ENCODE measurements at places on chromosomes 5 and 9.

DNA sequence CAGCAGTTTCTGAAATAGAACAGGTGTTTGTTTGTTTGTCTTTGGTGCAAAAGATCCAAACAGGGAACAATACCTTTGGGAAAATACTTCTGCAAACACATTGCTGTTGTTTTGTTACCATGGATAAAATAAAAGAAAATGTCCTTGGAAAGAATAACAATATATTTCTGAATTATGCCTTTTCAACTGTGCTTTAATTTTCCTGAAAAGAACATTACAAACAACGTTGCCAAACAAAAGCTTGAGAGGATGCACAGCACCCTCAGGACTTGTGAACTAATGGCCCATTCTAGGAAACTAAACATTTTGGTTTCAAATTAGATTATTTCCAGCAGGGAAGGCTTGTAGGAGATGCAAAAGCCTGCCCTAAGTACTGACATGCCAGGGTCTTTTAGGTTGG is 967.2 kb downstream of the TLE4 start:
- peak; percentile 18 for DNase-seq

DNA sequence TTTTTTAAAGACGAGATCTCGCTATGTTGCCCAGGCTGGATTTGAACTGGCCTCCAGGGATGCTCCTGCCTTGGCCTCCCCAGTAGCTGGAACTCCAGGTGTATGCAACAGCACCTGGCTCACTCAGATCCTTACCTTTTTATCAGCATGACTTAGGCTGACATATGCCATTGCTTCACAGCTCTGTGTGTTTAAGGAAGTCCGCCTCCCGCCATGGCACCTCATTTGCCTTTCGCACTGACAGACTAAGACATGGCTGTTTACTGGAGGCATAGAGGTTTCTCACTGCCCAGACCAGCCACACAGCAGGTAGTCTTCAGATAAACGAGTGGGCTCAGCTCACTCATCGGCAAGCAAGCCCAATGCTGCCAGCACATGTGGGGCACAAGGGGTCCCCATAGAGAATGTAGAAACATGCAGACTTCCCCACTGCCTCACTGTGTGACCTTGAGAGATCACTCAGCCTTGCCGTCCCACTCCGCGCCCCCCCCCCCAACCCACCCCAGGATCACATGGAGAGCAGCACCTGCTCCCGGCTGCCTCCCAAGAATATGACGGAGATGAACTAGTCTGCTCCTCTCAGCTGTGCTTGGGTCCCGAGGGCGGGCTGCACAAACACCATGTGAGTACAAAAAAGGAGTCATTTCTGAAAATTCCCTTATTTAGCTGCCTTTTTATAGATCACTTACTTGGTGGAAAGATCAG is 62.8 kb downstream of the DCP2 start:
- no peak for DNase-seq

- no peak for DNase-seq
Measured at GRCh38 chr9:14813336-14814248, 91.1 kb upstream of the CER1 start.

DNA sequence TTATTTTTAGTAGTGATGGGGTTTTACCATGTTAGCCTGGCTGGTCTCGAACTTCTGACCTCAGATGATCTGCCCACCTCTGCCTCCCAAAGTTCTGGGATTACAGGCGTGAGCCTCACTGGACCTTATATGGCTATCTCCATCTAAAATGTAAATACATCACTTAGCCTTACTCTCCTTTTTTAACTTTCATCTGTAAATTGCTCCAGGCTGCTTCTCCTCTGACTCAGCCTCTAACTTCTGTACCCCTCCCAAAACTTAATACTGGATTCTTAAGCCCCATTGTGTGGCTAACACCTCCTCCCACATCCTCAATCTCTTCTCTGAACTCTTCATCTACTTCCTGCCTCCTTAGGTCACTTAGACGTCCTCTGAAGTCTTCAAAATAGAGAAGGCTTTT is 4.0 kb downstream of the SNX30 start:
- no peak for DNase-seq

- no peak for DNase-seq
Measured at GRCh38 chr9:123562844-123563346, 206.9 kb downstream of the CRB2 start.

GRCh38 chr9:106880863-106881262 is 17.9 kb downstream of the ZNF462 start:
- DNase-seq: no peak

GRCh38 chr5:163916861-163917260 is 411.4 kb downstream of the MAT2B start:
- DNase-seq: no peak

GRCh38 chr5:66595756-66596635 is at the start of gene MAST4:
MAST4 (plus strand) TSS chr5:66596393; CDS start chr5:66596656, 263 bp downstream.
- peak; percentile 60 for DNase-seq

- DNase-seq: no peak
Measured at GRCh38 chr9:83544002-83544698, 5.9 kb upstream of the FRMD3 start.

- DNase-seq: no peak
Measured at GRCh38 chr5:130871346-130872086, 293.5 kb downstream of the HINT1 start.

- peak; percentile 87 for DNase-seq
Measured at GRCh38 chr9:34379334-34380033, 2.8 kb upstream of the MYORG start.

- DNase-seq: no peak
Measured at GRCh38 chr9:93864032-93864431, 91.1 kb downstream of the BARX1 start.

GRCh38 chr5:1897816-1898450 is 15.2 kb upstream of the IRX4 start:
- no peak for DNase-seq

- no peak for DNase-seq
Measured at GRCh38 chr5:134738963-134739661, 764 bp downstream of the CAMLG start.
